ENCODE measurements at places on chromosomes 5 and 9.

DNA sequence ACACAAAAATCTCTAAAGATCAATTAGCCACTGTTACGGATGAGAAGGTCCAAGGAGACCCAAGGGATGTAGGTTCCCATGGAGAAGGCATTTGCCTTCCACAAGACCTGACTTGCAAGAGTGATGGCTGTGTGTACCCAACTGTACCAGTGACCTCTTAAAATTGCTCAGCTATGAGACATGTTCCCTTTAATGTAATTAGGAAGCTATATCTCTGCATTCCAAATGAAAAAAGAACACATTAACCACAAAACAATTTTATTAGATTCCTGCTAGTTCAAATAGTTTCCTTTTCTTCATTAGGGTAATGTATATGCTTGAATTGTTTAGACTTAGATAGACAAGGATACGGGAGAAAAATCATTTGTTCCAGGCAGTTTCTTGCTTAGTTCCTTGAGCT is 3.3 kb downstream of the OR2Y1 start:
- DNase-seq = no peak

DNA sequence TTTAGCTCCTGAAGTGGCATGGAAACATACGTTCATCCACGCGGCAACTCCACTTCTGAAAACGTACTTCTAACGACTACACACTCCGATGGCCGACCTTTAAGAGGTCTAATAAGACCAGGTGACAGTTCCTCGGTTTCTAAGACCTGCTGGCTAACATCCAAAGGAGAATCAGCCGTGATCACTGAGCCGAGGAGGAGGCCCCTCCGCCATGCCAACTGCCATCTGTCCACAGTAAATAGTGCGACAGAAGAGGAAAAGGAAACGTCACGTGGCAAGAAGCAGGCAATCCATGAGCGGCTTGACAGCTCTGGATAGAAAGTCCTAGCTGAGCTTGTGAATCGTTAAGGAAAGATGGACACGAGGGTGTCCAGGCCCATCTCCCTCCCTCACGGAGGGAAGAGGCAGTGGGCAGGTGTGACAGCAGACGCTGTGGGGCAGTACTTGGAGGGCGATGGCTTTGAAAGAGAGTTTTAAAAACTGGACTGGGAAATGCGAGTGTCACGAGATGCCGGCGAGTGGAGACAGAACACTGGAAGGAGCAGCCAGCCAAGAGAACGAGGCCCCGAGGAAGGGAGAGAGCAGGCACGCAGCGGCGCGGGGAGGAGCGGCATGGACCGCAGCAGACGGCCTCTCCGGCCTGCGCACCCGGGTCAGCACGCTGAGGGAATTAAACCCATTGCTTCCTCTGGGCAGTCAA is 66.7 kb upstream of the TBC1D9B start:
- no peak for DNase-seq

DNA sequence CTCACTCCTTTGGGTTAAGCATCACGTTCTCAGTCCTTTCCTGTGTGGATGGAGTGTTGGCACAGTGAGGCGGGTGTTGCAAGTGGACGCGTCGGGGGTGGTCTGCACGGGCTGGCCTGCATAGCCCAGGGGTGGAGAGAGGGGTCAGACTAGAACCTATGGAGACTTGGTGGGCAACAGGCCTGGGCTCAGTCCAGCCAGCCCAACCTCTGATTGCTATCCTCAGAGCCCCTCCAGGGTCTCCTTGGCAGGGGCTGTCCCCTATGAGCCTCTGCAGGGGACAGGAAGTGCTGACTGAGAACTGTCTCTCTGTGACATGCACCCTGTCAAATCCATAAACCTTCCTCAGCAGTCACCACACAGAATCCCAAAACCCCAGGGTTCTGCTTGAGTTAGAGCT is 2.3 kb downstream of the DCANP1 start:
- DNase-seq = peak; percentile 20

DNA sequence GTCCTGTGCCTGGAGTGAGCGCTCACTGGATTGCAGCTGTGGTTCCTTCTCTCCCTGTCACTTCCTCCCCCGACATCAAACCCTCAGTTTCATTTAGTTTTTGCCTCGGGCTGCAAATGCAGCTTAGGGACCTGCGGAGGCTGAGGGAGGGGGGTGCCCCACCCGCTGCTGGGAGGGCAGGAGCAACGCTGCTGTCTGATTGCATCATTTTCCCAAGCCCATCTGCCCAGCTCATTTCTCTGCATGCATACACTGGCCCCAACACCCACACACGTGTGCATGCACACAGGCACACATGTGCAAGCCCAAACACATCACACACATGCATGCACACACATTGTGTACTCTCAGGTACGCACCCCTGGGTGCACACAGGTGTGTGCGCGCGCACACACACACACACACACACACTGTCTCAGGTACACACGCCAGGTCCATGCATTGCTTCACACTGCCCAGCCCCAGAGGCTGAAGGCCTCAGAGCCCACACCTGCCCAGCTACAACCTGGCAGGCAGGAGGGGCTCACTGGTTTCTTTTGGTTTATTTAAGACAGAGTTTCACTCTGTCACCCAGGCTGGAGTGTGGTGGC is 3.4 kb downstream of the ASS1 start:
- DNase-seq = no peak

- peak; percentile 36 for DNase-seq
Observed at GRCh38 chr9:136656795-136657611, 5.7 kb upstream of the EGFL7 start.

- DNase-seq = peak; percentile 69
Observed at GRCh38 chr9:8555762-8556500, 756.4 kb upstream of the DMAC1 start.
